Activated CD8-positive, alpha-beta T cell treated with anti-CD3 and anti-CD28 coated beads for 36 hours (primary cell): ENCODE measurements at places on chromosomes 3 and 15. TPM values are rescaled to one million over a fixed set of nuclear protein-coding genes. Genes with fewer than 3 reads are reported as not detected.

Gene GHRL
- total RNA-seq, result not detected

Gene CLDN18
- total RNA-seq, result not detected

GRCh38 chr15:27589260-27589659, 509.9 kb downstream of the OCA2 start:
- no peaks in the 10 kb centered on the region for H3K36me3 ChIP-seq
- no peak for DNase-seq
- no peaks in the 10 kb centered on the region for H3K4me1 ChIP-seq
- no peak overlapping the region for H3K27ac ChIP-seq
- H3K27me3 ChIP-seq, result peaks cover 2% of the 10 kb centered on the region

DNA sequence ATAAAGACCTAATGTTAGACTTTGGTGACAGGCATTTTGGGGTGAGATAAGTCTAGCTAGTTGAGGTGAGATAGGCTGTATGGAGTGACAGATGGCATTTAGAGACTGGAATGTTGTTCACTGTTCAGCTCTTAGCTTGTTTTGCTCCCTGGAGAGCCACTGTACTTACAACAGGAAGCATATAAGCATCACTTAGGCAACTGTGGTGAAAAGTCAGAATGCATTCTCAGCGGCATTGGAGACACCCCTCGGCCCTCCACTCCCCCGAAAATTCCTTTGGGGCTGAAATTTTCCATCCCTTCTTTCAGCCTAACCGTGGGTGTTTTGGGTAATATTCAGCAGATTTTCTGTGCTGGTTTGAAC, 73.4 kb downstream of the SLCO3A1 start:
- H3K27ac ChIP-seq, result no peak overlapping the region
- no peak overlapping the region for H3K4me3 ChIP-seq
- H3K36me3 ChIP-seq, result no peaks in the 10 kb centered on the region
- DNase-seq, result no peak
- H3K4me1 ChIP-seq, result peaks cover 4% of the 10 kb centered on the region
- H3K27me3 ChIP-seq, result no peaks in the 10 kb centered on the region

GRCh38 chr3:185851046-185851445, 26.2 kb upstream of the IGF2BP2 start:
- H3K36me3 ChIP-seq, result no peaks in the 10 kb centered on the region
- H3K27ac ChIP-seq, result no peak overlapping the region
